ENCODE measurements at places on chromosomes 16 and 17.
A peak's percentile ranks its signal among the peaks of the same experiment; 100 is the strongest.

DNA sequence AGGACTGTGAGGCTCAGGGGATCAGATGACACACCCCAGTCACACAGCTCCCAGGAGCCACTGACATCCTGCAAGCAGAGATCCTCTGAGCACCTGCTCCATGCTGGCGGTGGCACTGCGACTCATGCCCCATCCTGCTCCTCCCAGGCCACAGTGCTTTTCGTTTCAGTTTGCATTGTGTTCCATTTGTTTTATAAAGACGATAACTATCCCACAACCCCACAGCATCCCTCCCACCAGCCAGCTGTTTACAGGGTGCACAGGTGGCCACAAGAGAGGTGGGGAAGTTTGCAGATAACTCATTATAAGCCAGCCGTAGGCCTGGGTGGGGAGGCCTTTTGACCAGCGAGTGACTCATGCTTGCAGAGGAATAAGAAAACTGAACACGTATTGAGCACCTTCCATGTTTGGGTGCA lies 28.2 kb downstream of the BCO1 start:
- peak; percentile 1 for DNase-seq

DNA sequence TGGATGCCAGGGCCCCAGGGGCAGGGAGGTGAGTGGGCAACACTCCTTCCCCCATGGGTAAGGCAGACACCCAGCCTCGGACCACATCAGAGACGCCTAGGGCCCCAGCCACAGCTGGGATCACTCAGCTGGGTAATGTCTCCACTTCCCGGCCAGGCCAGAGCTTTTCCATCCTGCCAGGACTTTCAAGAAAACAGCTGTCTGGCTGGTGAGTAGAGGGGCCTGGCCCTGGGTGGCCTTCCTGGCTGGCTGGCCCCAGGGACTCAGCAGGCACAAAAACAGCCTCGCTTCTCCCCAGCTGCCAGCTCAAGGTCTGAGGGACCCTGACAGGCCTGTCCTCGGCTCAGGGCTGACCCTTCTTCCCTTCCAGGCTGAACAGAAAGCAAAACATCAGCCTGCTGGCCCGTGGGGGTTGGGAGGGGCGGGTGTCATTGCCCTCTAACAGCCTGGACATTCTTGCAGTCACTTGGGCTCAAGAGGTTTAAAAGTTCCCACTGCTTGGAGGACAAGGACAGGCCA lies 45.3 kb upstream of the JPH3 start:
- no peak for DNase-seq

DNA sequence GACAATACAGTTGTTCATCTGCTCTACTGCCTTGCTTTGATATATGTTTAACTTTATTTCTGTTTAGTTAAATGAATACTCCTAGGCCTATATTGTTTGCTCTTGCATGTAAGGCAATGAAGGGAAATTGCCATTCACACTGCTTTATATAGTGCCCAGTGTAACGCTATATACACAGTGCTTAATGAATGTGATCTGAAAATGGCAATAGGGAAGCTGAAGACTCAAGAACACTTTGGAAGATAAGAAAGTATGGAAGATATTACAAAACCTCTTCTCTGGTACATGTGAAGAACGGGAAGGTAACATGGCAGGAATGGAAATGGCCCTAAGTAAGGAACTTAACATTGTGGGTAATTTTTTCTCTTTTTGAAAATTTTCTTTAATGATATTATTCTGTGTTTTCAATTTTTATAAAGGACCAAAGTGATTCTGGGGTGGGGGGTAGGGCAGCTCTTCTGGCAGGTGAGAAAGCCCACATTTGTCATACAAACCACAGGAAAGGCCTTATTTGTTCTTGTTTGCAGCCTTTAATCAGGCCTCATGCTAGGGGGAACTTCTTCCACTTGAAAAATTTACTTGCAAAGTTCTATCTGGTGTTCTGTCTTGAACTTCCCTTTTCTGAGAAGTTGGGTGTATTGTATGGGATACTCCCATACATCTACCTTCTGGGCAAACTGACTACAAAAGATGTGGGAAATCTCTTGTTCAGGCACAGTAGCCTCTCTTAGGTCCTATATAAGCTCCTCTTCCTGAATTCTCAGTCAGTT lies 100.8 kb upstream of the CORO6 start:
- no peak for DNase-seq

DNA sequence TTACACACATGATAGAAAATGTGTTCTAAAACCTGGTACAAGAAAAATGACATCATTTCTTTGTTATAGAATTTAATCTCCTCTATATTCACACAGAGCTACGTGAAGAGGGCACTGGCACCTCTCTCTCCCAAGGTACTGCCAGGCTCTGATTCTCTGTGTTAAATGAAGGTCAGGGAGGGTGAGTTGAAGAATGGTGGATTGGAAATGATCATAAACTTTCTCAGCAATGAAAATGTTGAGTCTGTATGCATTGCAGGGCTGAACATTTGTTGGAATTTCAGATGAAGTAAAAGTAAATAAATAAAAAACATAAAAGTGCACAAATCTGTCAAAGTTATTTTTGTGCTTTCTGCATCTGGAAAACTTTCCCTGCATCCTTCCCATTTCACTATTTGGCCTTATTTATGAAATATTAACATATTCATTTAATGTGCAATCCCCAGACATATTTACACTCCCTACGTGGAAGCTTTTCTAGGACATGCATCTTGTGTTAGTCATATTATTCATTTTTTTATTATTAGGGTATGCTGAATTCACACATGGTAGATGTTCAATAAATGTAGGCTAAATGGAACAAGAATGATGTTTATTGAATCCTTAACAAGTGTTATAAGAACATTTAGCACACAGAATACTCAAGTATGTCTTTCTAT lies 810.3 kb upstream of the CDH8 start:
- DNase-seq, result no peak

- DNase-seq, result no peak
Observed at GRCh38 chr17:64083563-64084085, 46.3 kb downstream of the ERN1 start.

- DNase-seq, result no peak
Observed at GRCh38 chr16:27840311-27841060, 223.0 kb downstream of the GSG1L start.

- DNase-seq, result no peak
Observed at GRCh38 chr17:34635876-34636275, 56.5 kb downstream of the TMEM132E start.

DNA sequence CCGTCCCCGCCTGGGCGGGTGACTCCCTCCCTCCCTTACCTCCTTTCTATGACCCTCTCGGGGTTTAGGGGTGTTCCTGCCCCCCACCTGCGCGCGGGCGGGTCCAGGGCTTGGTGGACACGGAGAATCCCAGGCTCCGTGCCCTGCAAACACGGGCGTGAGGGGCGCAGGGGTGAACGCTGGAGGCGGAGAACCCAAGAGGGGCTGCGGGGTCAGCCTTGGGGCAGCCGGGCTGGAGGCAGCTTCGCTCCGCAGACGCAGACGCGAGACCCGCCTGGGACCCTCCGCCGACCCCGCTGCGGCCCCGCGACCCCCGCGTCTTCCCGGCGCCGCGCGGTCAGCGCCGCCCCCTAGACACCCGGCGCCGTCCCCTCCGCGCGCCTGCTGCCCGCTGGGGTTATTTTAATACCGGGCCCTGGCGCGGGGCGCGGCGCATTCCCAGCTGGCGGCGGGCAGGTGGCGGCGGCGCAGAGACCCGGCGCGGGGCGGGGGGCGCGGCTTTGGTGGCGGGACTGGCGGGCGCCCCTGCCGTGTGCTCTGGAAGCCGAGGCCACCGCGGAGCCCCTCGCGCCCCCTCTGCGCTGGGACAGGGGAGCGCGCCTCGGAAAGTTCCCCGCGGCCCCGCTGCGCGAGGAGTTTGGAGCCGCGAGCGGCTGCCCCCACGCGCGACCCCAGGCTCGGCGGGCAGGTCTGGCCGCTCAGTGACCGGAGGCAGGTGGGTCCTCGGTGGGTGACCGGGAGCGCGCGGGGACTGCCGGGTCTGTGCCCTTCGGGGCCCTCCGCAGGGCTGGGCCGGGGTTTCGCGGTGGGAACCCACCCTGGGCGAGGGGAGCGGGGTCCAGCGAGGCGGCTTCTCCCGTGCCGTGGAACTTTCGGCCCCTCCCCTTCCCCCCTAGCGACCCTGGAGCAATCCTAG lies at the start of gene UTS2R:
TSS of gene UTS2R (plus strand) at position 433 of the 916 bp plus-strand sequence. CDS start 2,560 bp downstream, outside the sequence.
- DNase-seq, result no peak

DNA sequence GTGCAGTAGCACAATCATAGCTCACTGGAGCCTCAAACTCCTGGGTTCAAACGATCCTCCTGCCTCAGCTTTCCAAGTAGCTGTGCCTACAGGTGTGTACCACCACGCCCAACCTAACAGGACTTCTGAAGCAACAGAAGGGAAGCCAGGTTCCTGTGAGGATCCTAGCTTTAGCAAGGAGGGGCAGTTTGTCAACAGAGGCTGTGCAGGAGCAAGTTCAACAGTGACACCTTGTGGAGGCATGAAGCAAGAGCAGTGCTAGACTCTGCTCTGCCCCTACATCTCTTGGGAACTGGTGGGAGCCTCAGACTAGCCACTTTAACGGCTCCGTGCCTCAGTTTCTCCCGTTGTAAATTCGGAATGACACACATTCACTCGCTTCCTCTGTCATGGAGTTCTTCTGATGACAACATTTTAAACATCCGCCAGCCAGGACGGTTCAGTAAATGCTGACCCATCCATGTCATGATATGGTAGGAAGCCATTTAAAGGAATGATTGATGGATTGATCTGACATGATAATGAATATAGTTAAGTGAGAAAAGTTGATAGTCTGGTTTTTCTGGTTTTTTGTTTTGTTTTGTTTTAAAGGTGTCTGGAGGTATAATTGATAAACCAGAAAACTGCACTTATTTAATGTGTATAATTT lies 218.7 kb downstream of the MRTFB start:
- DNase-seq, result peak; percentile 59
